ENCODE measurements at places on chromosomes 6 and 20.

DNA sequence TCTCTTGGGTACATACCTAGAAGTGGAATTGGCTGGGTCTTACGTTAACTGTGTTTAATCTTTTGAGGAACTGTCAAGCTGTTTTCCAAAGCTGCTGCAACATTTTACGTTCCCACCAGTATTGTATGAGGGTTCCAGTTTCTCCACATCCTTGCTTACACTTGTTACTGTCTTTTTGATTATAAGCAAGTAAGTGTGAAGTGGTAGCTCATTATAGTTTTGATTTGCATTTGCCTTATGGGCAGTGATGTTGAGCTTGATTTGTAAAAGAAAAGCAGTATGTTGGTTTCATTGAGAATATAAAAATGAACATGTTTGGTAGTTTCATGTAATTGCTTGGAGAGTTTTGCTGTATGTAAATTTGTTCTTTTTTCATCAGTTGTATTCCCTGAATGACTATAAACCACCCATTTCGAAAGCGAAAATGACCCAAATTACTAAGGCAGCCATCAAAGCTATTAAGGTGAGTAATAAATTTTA, 40.4 kb downstream of the SCAF8 start:
- no peak for DNase-seq

DNA sequence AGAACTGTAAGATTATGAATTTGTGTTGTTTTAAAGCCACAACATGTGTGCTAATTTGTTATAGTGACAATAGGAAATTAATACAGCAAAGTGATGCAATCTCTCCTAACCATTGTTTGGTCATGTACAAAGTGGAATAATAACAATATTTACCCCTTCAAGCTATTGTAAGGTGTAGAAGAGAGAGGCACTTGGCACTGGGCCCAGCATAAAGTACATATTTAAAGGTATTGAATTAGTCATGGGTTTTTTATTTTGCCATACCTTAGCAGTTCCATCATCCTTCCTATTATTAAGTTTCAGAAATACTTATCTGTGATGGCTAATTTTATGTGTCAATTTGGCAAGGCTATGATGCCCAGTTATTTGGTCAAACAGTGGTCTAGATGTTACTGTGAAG, 322.4 kb upstream of the TSHZ2 start:
- no peak for DNase-seq

DNA sequence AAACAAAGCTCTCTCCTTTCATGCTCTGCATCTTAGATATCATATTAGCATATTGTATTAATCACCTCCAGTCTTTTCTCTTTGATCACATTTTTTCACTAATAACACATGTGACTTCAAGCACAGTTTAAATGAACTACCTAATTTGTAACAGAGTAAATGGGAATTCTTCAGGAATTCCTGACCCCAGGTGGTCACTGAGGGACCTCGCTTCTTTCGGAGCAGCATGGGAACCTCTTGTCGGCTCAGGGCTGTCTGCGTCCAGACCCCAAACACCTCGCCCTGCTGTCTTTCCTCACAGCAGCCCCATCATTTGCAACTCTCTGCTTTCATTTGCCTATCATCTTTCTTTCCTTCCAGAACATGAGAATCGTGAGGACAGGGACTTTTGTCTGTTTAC, 103.5 kb downstream of the DACT2 start:
- DNase-seq: no peak

- no peak for DNase-seq
Observed at GRCh38 chr6:3687847-3688246, 63.7 kb downstream of the PXDC1 start.

DNA sequence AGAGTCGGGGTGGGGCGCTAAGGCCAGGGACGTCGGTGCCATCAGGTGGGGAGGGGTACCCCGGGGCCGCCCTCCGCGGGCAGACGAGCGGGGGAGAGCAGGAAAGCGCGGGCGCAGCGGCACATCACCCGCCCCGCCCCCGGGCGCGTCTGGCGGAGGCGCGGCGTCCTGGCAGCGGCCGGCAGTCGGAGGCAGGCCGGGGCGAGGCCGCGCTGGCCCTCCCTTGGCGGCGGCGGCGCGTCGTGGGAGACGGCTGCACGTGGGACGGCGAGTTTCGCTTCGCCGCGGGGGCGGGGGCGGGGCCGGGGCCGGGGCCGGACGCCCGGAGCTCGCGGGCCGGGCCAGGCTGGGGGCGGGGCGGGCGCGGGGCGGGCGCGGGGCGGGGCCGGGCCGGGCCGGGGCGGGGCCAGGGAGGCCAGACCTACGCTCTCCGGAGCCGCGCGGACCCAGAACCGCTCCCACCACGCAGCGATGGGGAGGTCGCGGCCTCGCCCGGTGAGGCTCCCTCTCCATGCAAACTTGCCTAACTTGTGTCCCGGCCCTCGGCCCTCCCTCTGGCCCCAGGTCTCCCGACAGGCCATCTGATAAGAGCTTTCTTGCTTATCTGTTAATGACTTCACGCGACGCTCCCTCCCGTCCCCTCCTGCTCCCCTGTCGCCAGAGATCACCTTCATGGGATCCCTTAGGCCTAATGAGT, 12.5 kb downstream of the ITPR3 start:
- DNase-seq: peak; percentile 76

GRCh38 chr6:98830146-98830545, 4.2 kb upstream of the POU3F2 start:
- no peak for DNase-seq

- no peak for DNase-seq
Observed at GRCh38 chr6:7176208-7176607, 68.4 kb downstream of the RREB1 start.

DNA sequence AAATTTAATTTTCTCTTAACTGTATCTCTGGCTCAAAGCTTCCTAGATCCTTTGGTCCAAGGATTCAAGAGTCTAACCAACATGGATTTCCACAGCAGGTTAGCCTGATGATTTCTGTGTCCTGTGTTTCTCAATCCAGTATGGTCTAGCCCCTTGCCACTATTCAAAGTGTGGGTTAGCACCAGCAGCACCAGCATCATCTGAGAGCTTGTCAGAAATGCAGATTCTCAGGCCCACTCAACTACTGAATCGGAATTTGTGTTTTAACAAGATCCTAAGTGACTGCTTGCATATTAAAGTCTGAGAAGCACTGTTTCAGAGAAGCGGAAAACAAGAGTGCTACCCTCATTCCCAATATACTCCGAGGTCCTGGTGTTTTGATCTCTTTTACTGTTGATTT, 133.8 kb upstream of the PRDM1 start:
- DNase-seq: no peak

GRCh38 chr6:75409928-75410327, 83.7 kb downstream of the FILIP1 start:
- DNase-seq: no peak

DNA sequence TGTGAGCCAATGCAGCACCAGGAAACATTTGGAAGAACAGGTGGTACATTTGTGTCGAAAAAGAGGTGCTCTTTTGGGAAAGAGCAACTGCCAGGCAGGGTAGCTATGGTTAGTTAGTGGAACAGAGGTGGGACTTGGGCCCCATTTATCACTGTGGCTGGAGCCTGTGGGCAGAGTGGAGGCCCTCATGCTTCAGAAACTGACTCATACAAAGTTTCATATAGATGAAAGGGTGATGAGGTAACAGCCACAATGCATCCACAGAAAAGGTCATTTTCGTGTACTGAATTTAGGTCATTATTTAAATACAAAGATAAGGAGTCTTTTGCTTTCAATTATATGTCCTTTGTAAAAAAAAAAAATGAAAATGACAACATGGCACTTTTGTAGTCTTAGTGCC, 76.4 kb upstream of the HS3ST5 start:
- DNase-seq: no peak

- no peak for DNase-seq
Observed at GRCh38 chr6:144113366-144113765, 18.0 kb upstream of the SF3B5 start.

- no peak for DNase-seq
Observed at GRCh38 chr6:135922174-135922573, 70.7 kb downstream of the PDE7B start.

DNA sequence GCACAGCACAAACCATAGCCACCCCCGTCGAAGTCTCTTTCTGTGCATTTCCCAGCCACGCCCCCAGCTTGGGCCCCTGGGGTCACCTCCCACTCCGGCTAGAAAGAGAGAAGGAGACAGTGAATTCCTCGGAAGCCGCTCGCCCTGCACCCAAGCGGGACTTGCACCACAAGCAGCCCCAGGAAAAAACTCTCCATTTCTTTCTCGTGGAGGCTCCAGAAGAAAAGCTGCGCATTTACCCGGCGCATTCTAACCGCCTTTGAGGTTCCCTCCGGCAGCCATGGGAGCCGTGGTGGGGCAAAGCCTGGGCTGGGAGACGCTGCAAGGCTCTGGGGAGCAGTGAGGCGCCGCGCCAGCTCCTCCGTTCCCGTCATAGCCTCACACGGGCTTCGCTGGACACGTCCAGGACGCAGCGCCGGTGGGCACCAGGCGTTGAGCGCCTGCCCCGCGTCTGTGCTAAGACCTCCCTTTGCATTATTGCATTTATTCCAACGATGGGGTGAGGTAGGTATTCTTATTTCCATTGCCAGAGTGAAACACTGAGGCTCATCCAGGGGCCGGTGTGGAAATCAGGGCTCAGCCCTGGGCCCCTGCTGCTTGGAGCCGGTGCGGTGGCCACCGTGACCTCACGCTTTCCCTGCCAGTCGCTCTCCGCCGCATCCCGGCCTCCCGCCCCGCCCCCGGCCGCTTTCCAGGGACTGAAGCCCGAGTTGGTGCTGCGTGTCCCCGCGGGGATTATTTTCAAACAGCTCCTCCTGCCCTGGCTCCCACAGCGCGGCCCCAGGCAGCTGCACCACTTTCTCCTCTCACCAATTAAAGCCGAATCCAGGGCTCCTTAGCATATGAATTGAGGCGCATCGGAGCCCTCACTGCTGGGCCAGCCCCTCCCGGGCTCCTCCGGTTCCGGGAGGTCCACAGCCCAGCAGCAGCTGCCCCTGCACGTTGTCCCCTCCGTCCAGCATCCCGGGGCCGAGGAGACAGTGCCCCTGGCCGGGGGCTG, 148.3 kb upstream of the AFDN start:
- DNase-seq: no peak

GRCh38 chr6:158625881-158626305, 18.6 kb downstream of the DYNLT1 start:
- DNase-seq: no peak

- DNase-seq: no peak
Observed at GRCh38 chr6:88890860-88891845, 72.3 kb downstream of the RNGTT start.

DNA sequence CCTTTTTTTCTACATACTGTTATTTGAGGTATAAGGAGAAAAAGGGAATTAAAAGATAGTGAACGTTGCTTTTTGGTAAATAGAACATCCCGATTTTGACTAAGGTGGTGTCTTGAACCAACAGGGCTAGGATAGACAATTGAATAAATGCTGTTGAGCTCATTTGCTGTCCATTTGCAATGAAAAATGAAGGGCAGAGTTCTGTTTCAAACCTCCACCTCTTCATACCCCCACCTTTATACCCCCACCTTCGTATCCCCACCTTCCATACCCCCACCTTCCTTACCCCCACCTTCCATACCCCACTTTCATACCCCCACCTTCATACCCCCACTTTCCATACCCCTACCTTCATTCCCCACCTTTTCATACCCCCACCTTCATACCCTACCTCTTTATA, 93.4 kb upstream of the NAA20 start:
- DNase-seq: no peak

DNA sequence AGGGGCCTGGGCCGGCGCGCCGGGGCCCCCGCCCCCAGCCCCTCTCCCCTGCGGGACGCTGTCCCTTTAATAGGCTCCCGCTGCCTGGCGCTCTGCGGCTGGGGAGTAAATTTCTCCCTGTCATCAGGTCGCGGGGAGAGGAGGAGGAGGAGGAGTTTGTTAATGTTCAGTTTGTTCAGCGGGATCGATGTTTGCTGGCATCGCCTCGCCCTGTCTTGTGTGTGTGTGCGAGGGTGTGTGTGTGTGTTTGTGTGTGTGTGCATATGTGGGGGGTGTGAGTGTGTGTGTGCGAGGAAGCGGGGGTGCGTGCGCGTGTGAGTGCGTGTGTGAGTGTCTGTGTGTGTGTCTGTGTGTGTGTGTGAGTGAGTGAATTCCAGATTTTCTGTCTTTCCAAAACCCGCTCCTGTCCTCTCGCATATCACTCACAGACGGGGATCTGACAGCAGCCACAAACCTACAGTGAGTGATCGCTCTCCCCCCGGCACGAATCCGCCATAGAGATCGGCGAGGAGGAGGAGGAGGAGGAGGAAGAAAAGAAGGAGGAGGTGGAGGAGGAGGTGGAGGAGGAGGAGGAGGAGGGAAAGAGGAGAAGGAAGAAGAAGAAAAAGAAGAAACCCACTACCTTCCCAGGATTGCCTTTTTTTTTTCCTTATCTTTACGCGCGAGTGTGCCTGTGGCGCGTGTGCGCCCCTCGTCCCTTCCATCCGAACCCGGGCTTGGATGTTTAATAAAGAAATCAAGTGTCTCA, at the start of gene TSHZ2:
TSHZ2 (plus strand) TSS at position 169 of the 748 bp plus-strand sequence. CDS start 936 bp downstream, outside the sequence.
- peak; percentile 68 for DNase-seq

Data from activated T-cell treated with anti-CD3 and anti-CD28 coated beads, Interleukin-2, amount 50 U/mL, for 48 hours (primary cell).